ENCODE measurements at places on chromosomes 6 and 20.

- peak; percentile 43 for DNase-seq
These were observed 44.6 kb downstream of the ARHGAP40 start for GRCh38 chr20:38645980-38646858.

DNA sequence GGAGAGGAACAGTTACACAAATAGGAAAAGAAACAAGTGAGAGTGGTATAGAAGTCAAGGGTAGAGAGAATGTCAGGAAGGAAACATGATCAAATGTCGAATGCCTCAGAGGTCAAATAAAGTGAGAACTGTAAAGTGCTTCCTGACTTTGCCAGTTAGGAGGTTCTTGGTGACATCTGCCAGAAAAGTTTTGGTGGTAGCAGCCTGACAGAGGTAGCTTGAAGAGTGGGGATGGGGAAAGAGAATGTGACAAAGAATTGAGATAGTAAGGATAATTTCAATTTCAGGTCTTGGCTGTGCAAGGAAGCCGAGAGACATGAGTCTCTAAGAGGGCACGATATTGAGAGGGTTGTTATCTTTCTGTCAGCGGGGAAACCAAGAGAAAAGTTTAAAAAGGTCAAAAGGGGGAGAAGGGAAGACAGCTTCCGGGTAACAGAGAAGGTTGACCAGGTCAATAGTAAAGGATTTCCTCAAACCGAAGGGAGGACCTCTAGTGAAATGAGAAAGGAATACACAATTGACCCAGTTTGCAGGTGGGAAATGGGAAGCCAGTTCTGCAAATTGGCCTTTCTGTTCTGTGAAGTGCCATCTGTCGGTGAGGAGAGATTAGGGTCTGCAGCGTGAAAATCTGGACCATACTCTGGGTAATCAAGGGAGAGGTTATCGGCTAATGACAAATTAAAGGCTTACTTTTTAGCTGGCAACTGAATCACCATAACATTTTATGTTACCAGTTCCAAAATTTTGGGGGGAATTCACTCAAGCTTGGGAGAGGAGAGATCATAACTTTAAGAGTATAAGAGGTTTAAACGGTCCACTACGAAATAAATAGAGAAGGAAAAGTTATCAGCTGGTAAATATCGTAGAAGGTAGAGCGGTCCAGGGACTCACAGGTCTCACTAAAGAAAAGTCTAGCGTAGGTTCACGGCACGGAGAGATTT, 973 bp upstream of the BRD2 start:
- no peak for DNase-seq

DNA sequence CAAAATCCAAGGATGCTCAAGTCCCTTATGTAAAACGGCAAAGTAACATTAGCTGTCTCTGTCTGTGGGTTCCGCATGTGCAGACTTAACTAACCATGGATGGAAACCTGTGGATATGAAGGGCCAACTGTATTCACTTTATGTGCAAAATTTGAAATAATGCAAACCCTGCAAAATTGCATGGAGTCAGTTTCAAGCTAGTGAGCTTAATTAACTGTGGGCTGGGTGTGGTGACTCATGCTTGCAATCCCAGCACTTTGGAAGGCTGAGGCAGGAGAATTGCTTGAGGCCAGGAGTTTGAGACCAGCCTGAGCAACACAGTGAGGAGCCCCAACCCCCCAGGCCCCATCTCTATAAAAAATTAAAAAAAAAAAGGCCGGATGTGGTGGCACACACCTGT, 81.4 kb downstream of the ANKS1A start:
- no peak for DNase-seq

DNA sequence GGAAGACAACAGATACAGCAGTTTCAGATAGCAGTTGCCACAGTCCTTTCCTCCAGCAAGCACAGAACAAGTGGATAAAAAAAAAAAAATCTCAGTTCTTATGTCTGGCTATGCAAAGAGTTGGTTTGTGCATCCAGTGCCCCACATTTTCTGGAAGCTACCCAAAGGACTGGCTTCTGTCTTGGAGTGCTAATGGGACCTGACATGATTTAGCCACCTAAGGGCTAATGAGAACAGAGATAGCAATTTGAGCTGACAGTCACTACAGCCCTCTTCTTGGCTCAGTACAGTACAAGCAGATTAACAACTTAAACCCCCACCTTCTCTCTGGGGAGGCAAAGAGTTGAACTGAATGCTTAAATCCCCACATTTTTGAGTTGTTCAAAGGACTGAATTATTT, 976.8 kb downstream of the TBC1D32 start:
- DNase-seq, result no peak

DNA sequence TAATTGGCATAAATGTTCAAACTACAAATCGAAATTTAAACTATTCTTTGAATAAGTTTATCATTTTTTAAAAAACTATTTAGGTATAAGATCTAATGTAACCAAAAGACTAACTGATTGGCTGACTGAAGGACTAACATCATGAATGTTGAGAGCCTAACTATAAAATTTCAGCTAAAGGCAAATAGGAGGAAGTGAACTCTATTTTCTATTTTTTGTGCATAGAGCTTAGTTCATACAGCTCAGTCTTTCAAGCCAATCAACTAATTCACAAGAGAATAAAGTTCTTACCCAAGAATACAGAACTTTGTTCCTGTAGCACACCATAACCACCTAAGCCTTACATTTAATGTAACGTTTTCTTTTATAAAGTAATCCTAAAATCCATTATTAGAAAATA, 46.3 kb upstream of the STXBP5 start:
- no peak for DNase-seq

DNA sequence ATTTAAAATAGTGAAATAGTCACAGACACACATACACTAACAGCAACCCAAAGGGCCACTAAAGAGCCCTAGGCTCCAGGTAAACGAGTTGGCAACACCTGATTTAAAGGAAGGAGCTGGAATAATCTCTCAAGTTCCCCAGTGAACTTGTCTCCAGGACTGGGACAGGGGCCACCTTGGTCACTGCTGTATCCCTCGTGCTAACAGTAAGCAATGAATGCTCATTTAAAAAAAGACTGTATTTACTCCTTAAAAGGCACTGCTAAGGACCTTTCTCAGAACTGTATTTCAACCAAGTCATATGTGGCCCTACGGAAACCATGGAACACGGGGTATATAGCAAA, 1.3 kb downstream of the DIDO1 start:
- DNase-seq, result no peak

DNA sequence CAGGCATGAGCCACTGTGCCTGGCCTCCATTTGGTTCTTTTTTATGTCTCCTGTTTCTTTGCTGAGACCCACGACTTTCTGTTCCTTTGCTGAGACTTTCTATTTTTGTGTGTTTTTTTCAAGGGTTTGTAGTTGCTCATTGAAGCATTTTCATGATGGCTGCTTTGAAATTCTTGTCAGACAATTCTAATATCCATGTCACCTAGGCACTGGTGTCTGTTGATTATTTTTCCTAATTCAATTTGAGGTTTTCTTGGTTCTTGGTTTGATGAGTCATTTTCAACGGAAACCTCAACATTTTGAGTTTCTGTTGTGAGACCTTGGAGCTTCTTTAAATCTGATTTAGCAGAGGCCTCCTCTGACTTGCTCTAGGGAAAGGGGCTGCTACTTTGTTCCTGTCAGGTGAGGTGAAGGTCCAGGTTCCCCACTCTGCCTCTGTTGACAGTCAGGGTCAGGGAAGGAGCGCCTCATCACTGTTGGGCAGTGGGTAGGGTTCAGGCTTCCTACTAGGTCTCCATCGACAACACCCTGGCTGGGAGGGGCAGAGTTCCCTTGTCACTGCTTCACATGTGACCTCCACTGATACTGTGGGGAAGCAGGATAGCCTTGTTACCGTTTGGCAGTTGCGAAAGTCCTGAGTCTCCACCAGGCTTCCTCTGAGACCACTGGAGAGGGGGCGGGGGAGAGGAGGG, 67.2 kb upstream of the RNF24 start:
- DNase-seq, result peak; percentile 59

DNA sequence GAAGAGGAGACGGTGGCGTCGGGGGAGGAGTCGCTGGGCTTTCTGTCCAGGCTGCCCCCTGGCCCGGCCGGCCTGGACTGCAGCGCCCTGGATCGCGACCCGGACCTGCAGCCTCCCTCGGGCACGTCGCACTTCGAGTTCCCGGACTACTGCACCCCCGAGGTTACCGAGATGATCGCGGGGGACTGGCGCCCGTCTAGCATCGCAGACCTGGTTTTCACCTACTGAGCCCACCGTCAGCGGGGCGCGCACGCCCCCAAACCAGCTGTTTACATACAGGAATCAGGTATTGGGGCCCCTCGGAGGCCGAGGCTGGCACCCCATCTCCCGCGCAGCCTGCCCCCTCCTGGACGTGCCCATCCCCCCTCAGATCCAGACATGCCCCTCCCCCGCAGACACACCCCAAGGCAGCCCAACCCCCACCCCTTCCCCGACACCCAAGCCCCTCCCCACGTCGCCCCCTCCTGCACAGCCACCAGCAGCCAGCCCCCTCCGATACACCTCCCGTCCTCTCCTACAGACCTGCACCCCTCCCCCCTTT, 1.4 kb downstream of the SOX12 start:
- no peak for DNase-seq

GRCh38 chr6:41836022-41836659, 48.6 kb downstream of the TOMM6 start:
- DNase-seq, result no peak

- DNase-seq, result no peak
These were observed 106.0 kb downstream of the ADGRG6 start for GRCh38 chr6:142407685-142408273.

GRCh38 chr6:110938171-110938570, 20.3 kb upstream of the GTF3C6 start:
- DNase-seq, result no peak

- DNase-seq, result no peak
These were observed 34.9 kb upstream of the LOC128125822 start for GRCh38 chr6:63537201-63537958.

GRCh38 chr6:35497571-35498421, 917 bp upstream of the TEAD3 start:
- DNase-seq, result peak; percentile 90

DNA sequence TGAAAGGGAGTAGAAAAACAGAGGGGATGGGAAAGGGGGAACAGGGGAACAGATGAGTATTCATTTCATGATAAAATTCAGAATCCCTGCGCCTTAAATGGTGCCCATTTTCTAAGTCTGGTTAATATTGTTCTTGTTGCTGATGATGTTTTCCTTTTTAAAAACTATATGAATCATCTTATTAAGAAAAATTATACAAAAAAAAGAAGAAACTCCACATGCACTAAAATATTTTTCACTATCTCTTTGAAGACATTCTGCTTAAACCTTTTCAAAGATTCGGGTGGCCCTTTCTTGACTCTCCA, 1.1 kb upstream of the TFAP2B start:
- DNase-seq, result no peak

GRCh38 chr6:107129370-107129925, 14.1 kb upstream of the BEND3 start:
- no peak for DNase-seq
